ENCODE measurements at places on chromosomes 1 and 21.

- DNase-seq = no peak
Observed at GRCh38 chr1:25519624-25520023, 23.8 kb upstream of the LDLRAP1 start.

GRCh38 chr1:1216770-1217620 is 3.0 kb upstream of the TNFRSF4 start:
- DNase-seq = no peak

DNA sequence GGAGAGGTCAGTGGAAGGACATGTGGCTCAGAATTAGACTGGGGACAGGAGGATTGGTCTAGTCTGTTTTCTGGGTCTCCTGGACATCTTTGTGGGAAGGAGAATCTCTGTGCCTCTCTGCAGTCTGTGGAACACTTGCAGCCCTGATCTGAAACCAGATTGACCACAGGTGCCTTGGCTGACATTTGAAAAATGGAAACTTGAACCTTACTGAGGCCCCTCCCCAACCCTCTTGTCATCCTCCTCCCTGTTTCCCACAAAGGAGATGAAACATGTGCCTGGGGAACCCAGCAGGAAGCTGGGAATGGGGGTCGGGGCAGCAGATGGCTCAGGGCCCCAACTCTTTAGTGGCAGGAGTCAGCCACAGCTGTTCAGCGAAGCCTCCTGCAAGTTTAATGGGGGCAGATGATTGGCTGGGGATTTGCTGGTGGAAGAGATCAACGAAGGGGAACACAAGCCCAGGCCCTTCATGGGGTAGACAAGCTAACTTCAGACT is 18.1 kb downstream of the VASH2 start:
- no peak for DNase-seq

GRCh38 chr1:214164173-214164572 is 116.8 kb upstream of the SMYD2 start:
- no peak for DNase-seq
